Temporal lobe (tissue), 4 donors: ENCODE measurements at places on chromosomes 7 and 10. TPM values are rescaled to one million over a fixed set of nuclear protein-coding genes. Genes with fewer than 3 reads are reported as not detected.

Gene CCDC172
- total RNA-seq = not detected

Gene MSS51
- total RNA-seq = 1.7 TPM

Gene PCDH15
- total RNA-seq = 6.1 TPM

Gene CEP55
- total RNA-seq = 1.7 TPM

Gene GSTO2
- total RNA-seq = 1.7 TPM

Gene ETV1
- total RNA-seq = 34.4 TPM

Gene GPNMB
- total RNA-seq = 4.7 TPM

Gene PRSS1
- total RNA-seq = not detected

Gene LRRC18
- total RNA-seq = not detected

Gene TMEM120A
- total RNA-seq = 20.7 TPM

Gene SLC39A12
- 2.2 TPM for total RNA-seq

Gene UCMA
- not detected for total RNA-seq

Gene HOXA3
- not detected for total RNA-seq

Gene NPFFR1
- total RNA-seq = 1.5 TPM

Gene JAKMIP3
- total RNA-seq = 4.7 TPM
